ENCODE measurements at places on chromosomes 11 and 22.

DNA sequence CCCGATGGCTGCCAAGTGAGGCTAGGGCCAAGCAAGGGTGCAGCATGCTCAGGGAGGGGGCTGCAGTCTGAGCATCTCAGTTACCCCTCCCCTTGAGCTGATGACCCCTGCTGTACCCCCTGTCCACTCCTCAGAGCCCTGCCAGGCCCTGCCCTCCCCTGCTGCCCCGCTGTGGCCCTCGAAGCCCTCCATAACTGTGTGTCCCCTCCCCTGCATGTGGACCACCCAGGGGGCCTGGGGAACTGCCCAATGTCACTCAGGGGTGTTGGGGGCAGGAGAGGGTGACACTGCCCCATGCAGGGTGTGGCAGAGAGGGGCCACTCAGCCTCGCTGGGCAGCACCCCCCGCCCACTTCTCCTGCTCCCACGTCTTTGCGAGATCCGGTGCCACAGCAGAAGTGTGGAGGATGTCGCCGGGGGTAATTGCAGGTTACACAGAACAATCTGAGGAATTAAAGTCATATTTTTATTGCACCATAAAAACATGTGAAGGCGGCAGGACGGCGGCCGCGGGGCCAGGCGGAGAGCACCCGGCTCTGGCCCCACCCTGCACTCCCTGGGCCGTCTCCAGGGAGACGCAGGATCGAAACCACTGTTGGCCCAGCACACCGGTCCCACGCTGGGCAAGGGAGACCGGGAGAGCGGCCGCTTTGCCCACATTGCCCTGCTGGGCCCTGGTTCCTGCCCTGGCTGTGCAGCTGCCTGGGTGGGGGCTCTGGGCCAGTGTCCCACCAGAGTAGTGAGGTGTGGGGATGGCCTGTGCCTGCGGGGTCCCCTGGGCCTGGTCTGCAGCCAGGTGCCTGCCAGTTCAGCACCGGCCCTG is 18.7 kb upstream of the GNB1L start:
- DNase-seq = no peak

- DNase-seq = no peak
Measured at GRCh38 chr11:125351033-125351867, 144.8 kb downstream of the FEZ1 start.

GRCh38 chr22:20542736-20543135 is 35.3 kb downstream of the MED15 start:
- DNase-seq = no peak

- peak; percentile 61 for DNase-seq
Measured at GRCh38 chr22:21867528-21868266, at the start of gene MAPK1. TSS of gene MAPK1 (minus strand) at chr22:21867645. CDS start at chr22:21867440, 205 bp downstream.

- peak; percentile 97 for DNase-seq
Measured at GRCh38 chr11:126268708-126269579, at the start of the genes FOXRED1 and SRPRA. TSS of gene FOXRED1 (plus strand) at chr11:126269154. CDS start at chr11:126269207, 53 bp downstream. TSS of gene SRPRA (minus strand) at chr11:126268895. CDS start at chr11:126268804, 91 bp downstream.

GRCh38 chr11:132114185-132114584 is 743.8 kb downstream of the NTM start:
- no peak for DNase-seq

- DNase-seq = no peak
Measured at GRCh38 chr11:57131080-57131790, 50.5 kb upstream of the LRRC55 start.

DNA sequence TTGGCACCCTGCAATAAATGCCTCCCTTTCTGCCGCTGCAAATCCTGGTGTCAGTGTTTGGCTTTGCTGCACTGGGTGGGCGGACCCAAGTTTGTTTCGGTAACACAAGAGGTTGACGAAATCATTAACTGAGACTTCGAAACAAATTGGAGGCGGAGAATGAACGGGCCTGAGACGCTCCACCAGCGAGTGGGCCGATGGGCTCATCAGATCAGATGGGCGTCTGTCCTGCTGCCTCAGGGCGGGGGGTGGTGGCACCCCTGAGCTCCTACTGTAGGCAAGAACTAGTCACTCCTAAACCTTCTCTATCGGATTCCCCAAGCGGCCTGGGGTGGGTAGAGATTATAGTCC is 918 bp upstream of the CAPN5 start:
- DNase-seq = no peak

DNA sequence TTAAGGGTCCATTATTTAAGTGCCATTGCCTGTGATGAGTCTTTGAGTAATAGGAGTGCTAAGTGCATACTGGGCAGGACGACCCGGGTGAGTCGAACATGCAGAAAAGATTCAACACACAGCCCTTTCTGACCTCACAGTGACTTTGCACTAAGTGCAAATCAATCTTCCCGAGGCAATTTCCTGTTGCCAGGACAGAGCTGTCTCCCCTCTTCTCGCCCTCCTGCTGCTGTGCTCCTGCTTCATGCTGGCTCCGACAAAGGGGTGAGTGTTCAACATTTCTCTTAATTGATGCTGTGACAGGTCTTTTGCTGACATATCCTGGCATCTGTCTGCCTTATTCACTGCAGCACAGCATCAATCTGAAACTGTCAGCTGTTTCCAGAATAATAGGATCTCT is 42.0 kb downstream of the MCHR1 start:
- DNase-seq = no peak

GRCh38 chr11:44747316-44747715 is 20.6 kb downstream of the TSPAN18 start:
- DNase-seq = peak; percentile 61

- DNase-seq = no peak
Measured at GRCh38 chr22:38305471-38306448, 11.5 kb downstream of the CSNK1E start.

GRCh38 chr22:35315141-35315854 is 15.6 kb downstream of the TOM1 start:
- DNase-seq = no peak

DNA sequence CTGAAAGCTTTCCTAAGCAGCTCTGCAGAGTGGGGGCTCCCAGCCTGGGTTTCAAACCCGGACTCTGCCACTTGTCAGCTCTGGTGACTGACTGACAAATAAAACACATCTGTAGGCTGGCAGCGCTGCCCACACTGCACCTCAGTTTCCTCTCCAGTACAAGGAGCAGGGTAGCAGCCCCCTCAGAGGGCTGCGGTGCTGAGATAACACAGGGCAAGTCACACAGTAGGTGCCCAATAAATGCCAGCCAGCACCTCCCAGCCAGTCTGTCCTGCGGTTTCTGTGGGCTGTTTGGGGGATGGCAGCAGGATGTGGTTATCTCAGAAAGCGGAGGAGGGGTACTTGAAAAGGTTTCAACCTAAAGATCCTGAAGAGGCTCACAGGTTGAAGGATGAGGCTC is 1.5 kb downstream of the SYT12 start:
- no peak for DNase-seq

DNA sequence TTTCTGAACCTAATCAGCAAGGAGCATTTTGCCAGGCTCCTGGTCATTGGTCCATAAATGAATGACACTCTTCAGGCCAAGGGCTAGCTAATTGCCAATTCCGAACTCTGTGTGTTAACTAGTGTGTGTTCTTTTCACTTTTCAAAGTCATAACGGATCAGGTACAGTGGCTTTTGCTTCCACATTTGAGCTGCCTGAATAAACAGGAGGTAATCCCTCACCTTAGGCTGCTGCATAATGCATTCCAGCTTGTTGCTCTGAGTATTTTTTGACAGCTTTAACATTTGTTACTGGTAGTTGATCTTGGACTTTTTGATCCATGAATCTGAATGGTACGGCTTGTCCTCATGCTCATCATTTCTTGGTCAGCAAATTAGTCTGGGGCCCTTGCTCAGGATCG is 485.1 kb downstream of the CNTN5 start:
- no peak for DNase-seq

DNA sequence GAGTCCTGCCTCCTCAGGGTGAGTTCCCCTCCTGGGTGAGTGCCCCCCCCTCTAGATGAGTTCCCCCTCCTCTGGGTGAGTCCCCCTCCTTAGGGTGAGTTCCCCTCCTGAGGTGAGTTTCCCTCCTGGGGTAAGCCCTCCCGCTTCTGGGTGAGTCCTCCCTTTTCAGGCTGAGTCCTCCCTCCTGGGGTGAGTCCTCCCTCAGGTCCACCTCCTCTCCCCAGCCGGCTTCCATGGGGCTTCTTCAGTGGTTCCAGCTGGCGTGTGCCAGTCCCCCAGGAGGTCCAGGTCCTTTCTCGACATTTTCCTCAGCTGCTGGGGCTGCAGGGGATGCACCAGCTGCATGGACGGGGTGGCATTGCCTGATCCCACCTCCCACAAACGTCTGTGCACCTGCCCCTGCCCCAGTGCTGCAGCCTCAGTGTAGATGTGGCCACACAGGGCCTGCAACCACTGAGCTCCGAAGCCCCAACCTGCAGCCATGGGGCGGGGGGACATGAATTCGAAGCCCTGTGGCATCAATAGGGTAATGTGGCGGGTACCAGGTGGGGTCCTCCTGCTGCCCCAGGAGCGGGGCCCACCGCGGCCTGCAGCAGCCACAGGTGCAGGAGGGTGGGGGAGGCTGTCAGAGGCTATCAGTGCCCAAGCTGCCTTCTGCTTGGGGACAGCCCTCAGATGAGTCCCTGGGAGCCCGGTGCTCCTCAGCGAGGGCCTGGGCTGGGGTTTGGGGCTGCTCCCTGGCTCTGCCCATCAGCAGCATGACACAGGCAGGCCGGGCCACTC is 101.3 kb upstream of the FGF3 start:
- no peak for DNase-seq

DNA sequence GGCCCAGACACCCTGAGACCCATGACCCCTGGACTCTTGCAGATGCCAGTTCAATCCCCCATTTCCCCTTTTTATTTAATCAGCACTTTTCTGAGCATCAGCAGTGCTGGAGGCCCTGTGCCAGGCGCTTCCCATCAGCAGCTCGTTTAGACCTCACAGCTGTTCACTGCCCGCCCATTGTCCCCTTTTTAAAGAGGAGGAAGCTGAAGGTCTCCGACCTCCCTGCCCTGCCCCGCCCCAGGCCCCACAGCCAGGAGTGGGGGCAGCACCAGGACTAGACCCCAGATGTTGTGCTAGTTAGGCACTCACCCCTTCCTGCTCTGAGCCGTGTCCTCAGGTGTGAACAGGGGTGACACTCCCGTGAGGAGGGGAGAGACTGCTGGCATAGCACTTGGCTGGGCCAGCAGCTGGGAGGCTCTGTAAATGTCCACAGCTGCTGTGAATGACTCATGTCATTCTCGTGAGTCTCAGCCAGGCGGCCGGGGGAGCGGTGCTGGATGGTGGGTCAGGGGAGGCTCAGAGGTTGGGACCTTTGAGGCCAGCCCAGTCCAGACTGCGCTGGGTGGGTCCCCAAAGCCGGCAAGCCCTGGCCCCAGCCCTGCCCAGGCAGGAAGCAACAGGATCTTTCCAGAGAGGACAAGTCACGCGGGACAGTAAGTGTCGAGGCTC is 19.9 kb downstream of the EMID1 start:
- no peak for DNase-seq

DNA sequence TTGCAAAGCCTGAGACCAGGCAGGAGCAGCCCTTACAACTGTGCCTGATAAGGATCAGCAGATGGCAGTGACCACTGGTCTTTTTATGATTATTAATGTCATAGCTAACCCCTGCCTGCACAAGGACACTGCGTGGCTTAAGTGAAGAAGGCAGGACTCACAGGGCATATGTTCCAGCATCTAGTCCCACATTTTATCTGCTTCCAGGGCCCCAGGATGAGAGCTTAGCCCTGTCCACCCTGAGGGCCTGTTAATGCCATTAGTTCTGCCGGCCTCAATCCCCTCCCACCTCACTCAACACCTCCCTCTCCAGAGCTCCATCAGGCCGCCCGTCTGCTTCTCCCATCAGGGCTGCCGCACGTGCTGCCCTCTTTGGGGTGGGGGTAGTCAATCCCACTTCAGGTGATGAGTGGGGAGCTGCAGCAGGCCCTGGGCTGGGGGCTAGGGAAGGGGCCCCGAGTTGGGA is 33.1 kb upstream of the TSPAN18 start:
- no peak for DNase-seq

All from AG09319 (cell line).